ENCODE measurements at places on chromosomes 1 and 21. TPM values are rescaled to one million over a fixed set of nuclear protein-coding genes. Genes with fewer than 3 reads are reported as not detected.
A peak's percentile ranks its signal among the peaks of the same experiment; 100 is the strongest.

DNA sequence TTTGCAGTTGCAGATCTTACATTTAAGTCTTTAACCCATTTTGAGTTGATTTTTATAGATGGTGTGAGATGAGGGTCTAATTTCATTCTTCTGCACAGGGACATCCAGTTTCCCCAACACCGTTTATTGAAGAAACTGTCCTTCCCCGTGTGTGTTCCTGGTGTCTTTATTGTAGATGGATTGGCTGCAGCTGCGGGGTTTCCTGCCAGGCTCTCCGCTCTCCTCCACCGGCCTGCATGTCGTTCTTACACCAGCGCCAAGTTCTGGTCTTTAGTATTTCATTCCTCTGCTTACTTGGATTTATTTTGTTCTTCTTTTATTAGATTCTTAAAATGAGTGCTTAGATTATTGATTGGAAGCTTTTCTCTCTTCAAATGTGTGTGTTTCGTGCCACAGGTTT is 98.9 kb upstream of the COL6A1 start:
- no peak for DNase-seq

GRCh38 chr1:86468501-86468977 is at the start of gene CLCA1:
TSS of gene CLCA1 (plus strand) at chr1:86468927. CDS start at chr1:86468972, 45 bp downstream.
- no peak for DNase-seq

GRCh38 chr1:29644812-29645211 is 408.5 kb downstream of the PTPRU start:
- peak; percentile 22 for DNase-seq

The NTMT2 gene
- not detected for total RNA-seq

All from ureter (tissue), 1 donor.